ENCODE measurements at places on chromosomes 1 and 21. TPM values are rescaled to one million over a fixed set of nuclear protein-coding genes. Genes with fewer than 3 reads are reported as not detected.

The TCHH gene
- total RNA-seq: not detected

DNA sequence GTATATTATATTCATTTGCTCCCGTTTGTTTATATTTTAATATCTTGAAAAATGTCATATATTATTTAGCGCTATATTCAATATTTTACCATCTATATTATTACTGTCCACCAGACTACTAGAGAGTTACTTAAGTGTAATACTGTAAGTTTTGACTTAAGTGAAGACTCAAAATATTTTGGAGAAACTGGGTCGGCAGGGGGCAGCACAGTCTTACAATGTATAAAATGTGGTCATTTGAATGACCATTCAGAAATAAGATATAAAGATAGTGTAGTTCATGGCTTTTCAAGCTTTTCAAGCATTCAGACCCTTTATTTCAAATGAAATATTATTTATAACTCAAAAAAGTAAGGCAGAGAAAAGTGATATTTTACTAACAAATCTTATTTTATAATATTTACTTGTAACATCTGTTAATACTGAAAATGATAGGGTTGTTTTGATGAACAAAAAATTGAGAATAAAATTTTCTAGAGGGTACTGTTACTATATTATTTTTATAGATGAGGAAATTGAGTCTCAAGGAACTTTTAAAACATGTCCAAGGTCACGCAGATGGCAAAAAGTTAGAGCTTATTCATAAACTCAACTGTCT lies 89.0 kb upstream of the SERTAD4 start:
- peak; percentile 3 for DNase-seq

DNA sequence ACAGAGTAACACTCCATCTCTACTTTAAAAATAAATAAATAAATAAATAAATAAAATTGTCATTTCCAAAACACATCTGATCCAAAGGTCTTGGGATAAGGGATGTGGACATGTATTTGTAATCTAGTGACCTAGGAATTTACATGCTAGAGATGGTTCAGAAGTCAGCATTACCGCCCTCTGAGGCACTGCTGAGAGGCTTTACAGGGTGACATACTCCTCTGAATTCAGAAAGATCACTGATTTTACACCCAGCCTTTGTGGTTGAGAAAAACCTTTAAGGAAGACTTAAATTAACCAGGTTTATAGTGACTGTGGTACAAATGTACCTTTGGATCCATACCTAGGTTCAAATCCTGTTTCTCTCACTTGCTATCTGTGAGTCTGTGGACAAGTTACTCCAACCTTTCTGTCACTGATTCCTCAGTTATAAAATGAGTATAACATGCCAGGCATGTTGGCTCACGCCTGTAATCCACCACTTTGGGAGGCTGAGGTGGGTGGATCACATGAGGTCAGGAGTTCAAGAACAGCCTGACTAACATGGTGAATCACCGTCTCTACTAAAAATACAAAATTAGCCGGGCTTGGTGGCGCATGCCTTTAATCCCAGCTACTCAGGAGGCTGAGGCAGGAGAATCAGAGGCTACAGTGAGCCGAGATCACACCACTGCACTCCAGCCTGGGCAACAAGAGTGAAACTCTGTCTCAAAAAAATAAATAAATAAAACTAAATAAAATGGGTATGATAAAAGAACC lies 20.1 kb downstream of the OSBPL9 start:
- DNase-seq: no peak

The CLEC20A gene
- not detected for total RNA-seq

The MCM3AP gene
- total RNA-seq: 82.7 TPM

The AKR7A3 gene
- 1.2 TPM for total RNA-seq

GRCh38 chr1:240312872-240313271 lies 221.2 kb downstream of the FMN2 start:
- DNase-seq: no peak

- DNase-seq: no peak
Observed at GRCh38 chr1:16402742-16403141, 34.5 kb downstream of the SPATA21 start.

The HTR1D gene
- not detected for total RNA-seq

DNA sequence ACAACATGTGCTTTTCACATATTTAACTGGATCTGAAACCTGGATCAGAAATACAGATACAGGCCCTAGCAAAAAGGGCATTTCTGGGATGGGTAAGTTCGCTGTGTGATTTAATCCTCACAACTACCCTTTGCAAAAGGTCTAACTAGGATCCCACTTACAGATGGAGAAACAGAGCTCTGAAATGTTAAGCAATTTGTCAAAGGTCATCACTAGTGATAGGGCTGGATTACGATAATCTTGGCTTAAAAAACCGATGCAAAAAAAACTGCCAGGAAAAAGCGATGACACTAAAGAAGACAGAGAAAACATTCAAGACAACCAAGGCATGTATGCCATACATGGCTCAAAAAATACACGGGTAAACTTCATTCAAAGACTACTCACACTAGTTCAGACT lies 29.9 kb downstream of the AHCTF1 start:
- DNase-seq: no peak

DNA sequence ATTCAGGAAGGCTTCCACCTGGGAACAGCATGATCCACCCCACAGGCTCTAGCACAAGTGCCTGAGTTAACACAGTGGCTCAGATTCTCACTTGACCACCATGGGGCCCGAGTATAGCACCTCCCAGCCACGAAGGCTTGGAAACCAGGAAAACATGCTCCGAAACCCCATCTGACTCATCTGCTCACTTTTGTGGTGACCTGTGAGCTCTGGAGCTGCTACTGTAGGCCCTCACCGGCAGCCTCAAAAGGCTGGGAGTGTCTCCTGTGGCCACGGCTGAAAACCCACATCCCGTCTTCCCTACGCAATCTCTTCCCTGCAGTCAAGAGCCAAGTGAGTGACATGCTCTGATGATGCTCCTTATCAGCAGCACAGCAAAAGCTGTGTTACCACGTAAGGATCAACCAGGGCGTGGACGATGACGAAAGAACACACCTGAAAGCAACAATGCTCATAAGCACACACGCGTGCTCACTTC lies 81.4 kb downstream of the TGFBR3 start:
- no peak for DNase-seq

- DNase-seq: no peak
Observed at GRCh38 chr1:23825762-23826522, 713 bp upstream of the HMGCL start.

- DNase-seq: no peak
Observed at GRCh38 chr1:226029093-226029496, 30.0 kb upstream of the SDE2 start.

The PRAMEF4 gene
- not detected for total RNA-seq

DNA sequence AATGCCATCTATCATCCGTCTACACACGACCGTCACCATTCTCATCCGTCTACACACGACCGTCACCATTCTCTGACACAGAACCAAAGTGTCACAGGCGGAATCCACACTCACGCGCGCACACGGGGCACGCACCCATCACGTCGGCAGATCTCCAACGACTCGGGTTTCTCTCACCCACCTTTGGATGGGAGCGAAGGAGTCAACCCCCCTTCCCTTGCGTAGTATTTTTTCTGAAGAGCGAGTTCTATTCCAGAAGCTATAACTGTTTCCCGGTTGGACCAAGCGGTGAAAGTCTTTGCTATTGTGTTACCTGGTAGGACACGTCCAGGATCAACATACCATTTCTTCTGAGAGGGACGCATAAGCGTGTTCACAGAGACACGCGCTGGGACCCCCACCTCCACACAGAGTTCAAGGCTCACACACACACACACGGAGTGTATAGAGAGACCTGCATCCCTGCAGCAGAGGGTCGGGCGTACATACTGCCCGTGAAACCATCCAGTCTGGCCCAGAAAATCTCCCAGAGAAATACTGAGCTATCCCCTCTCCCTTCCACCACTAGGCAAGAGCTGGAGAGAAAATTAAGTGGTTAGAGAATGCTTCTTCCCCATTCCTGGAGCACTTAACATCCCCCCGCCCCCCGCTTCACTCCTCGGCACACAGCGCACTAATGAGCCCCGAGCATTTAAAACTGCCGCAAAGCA lies 741 bp downstream of the DUSP10 start:
- peak; percentile 39 for DNase-seq

GRCh38 chr1:80403471-80403893 lies 1397.0 kb upstream of the ADGRL4 start:
- no peak for DNase-seq

The SAMD11 gene
- total RNA-seq: 0.16 TPM
